ENCODE measurements at places on chromosomes 13 and 19.

DNA sequence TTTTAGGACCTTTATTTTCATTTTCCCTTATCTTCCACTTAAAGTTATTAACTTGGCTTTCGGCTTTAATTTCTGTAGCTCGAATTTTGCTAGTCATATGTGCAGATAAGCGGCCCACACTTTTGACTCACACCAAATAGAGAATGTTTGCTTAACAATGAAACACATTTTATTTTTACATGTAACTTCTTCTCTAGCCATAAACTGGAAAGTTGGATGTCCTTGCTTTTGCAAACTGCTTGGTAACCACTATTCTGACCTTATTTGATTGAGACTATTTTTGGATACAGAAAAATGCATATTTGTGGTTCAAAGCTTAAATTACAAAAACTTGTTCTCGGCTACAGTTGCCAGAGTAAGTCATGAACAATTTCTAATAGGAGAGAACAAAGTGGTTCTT is 600.0 kb downstream of the KCTD12 start:
- DNase-seq = no peak

- no peak for DNase-seq
These were observed 29.2 kb downstream of the ATP11A start for GRCh38 chr13:112719016-112719415.

GRCh38 chr13:38703255-38703654 is 16.4 kb downstream of the FREM2 start:
- no peak for DNase-seq

DNA sequence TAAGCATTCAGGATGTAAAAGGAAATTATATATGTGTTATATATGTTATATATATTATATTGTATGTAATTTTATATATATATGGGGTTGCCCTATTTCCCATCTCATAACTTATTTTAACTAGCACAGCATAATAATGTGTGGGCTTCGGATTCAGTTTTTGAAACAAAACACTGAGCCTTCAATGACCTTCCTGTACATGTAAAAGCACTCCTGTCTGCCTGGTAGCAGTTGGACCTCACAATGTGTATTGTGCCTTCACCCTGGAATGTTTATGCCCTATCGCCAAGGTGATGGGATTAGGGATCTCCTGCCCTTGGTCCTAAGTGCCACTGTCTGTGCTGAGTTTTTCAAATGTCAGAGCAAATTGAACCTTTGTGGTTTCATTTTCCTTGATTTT is 968.8 kb downstream of the TUBA3C start:
- no peak for DNase-seq

DNA sequence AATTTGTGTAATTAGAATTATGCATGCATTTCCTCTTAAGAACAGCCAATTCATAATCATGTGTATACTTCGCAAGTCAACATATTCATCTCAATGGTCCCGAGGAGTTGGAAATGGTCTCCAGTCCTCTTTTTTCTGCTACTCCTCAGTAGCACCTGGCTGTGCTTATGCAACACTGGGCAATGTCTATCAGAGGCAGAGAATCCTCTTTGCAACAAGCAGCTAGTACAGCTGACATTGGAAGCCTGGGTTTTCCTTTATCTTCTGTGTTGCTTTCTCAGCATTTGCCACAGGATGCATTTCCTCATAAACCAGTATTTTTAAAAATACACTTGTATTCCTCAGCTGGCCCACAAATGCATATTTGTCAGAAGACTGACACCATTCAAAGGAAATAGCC is 405.3 kb upstream of the GPC6 start:
- no peak for DNase-seq

GRCh38 chr13:35926859-35927530 is 204.2 kb downstream of the DCLK1 start:
- no peak for DNase-seq

DNA sequence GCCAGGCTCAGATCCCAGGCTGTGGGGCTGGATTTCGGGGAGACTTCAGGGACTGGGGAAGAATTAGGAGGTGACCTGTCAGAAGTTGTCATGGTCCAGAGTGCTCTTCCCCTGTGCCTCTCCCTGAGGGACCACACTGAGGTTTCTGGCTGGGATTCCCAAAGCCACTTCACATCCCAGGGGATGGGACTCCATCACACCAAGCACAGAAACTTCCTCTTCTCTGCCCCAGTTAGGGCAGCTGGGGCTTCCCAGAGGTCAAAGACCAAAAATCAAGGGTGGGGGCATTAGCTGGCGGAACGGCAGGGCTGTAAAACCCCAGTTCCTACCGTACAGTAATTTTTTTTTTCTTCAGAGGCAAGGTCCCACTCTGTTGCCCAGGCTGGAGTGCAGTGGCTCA is 7.4 kb downstream of the FCER2 start:
- no peak for DNase-seq

- DNase-seq = no peak
These were observed 11.3 kb upstream of the ITM2B start for GRCh38 chr13:48221686-48222187.

DNA sequence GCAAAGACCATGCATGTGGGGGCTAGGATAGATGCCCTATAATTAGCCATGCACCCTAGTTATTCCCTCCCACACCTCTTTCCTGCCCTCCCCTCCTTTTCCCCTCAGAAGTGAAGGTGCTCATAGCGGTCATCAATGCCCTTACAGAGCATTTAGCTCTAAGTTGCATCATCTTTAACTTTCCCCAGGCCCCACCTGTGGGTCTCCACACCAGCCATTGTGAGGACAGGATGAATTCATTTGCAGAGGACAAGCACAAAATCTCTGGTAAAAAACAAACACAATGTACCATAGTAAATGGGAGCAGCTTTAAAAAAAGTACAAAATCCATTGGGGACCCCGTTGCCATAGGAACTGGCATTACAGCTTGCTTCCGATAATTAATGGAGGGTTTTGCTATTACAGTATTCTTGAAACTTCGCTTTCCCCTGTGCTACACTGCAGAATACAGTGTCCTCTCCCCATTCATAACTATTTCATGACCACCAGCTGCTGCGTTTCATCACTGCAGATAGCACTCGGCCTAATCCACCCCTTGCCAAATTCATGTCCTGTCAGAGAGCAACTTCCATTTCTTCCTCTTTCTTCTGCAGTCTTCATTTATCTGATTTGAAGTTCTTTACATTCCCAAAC is 110.5 kb downstream of the ZDHHC20 start:
- no peak for DNase-seq

GRCh38 chr13:58667096-58667495 is 1035.6 kb downstream of the PCDH17 start:
- no peak for DNase-seq

DNA sequence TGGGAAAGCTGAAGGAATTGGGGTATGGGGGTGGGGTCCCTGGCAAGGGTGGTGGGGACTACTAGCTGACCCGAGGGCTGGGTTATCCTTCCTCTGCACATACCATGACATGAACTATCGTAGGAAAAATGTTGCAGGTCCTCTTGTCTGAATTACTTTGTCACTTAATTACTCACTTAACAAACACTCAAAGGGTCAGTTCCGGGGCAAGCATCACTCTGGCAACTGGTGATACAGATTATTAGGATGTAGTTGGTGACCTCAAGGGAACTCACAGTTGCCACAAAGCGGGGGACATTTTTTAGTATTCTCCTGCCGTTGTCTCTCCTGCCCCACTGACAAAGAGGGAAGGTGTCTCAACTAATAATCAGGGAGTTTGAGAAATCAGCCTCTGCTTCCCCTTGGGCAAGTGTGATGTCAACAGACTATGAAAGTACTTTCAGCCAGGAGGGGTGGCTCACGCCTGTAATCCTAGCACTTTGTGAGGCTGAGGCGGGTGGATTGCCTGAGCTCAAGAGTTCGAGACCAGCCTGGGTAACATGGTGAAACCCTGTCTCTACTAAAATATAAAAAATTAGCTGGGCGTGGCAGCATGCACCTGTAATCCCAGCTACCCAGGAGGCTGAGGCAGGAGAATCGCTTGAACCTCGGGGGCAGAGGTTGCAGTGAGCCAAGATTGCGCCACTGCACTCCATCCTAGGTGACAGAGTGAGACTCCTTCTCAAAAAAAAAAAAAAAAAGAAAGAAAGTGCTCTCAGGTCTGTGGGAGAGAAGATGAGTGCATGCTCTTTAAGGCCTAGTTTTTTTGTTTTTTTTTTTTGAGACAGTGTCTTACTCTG is 10.3 kb downstream of the DNAJB1 start:
- no peak for DNase-seq

All from activated CD4-positive, alpha-beta T cell treated with anti-CD3 and anti-CD28 coated beads for 4 hours (primary cell).